ENCODE measurements at places on chromosomes 13 and 19.

DNA sequence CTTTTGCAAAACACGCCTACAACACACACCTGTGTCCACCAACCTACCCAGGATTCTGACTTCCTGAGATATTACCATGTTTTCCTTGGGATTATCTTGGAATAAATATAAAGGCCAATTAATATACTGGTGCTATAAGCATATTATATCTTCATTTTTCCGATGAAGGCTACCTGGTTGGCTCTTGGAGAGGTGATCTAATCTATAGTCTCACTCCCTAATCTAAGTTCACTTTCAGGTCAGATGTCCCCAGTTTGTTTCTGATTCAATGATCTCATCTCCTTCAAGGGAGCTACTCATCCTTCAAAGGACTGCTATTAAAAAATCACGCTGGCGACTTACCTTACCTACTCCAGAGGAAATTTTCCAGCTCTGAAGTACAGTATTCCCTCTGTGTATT is 517.5 kb downstream of the KLF5 start:
- no peak for DNase-seq

DNA sequence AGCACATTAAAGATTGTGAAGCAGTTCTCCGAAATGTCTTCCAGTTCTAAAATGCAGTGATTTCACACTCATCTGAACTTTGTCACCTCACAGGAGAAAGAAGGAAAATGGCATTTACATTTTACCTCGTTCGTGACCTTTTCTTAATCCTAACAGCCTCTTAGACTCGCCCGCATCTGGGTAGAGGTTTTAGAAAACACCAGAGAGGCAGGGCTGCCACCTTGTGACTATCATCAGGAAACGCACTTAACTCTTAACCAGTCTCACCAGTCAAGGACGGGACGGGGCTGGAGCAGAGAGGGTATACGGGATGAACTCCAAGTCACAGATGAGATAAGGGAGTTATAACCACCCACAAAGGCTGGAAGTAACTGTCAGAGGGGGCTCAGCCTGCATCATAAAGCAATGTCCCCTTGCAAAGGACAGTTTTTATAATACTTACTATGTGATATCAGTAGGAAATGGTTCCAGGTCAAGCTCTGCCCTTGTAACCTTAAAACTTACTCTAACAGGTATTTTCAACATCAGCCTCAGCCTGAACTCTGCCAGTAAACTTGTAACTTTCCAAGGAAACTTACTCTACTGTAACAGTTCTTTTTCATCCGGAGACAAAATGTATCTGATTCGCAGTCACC is 8.6 kb upstream of the CEACAM6 start:
- peak; percentile 20 for DNase-seq

- DNase-seq, result no peak
These were observed 69.5 kb upstream of the ZDHHC20 start for GRCh38 chr13:21528616-21529015.

DNA sequence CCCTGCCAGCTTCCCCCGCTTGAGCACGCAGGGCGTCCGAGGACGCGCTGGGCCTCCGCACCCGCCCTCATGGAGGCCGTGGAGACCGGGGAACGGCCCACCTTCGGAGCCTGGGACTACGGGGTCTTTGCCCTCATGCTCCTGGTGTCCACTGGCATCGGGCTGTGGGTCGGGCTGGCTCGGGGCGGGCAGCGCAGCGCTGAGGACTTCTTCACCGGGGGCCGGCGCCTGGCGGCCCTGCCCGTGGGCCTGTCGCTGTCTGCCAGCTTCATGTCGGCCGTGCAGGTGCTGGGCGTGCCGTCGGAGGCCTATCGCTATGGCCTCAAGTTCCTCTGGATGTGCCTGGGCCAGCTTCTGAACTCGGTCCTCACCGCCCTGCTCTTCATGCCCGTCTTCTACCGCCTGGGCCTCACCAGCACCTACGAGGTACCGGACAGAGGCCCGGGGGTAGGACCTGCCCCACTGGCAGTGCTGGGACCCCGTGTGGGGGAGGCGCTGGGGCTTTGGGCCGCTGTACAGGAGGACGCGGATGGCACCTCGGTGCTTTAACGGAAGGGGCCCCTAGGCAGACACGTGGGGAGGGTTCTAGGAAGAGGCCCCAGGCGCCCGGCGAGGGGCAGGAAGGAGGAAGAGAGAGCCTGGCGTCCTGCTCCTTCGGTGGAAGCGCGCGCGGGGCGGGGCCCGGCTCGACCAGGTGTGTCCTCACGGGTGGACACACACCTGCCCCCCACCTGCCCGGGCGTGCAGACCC is 681 bp downstream of the SLC5A5 start:
- DNase-seq, result no peak

GRCh38 chr19:4556597-4557127 is 2.8 kb downstream of the SEMA6B start:
- DNase-seq, result no peak

- DNase-seq, result no peak
These were observed at the start of gene HIF3A for GRCh38 chr19:46296722-46297461. TSS of gene HIF3A (plus strand) at chr19:46297042. CDS start at chr19:46297077, 35 bp downstream.

DNA sequence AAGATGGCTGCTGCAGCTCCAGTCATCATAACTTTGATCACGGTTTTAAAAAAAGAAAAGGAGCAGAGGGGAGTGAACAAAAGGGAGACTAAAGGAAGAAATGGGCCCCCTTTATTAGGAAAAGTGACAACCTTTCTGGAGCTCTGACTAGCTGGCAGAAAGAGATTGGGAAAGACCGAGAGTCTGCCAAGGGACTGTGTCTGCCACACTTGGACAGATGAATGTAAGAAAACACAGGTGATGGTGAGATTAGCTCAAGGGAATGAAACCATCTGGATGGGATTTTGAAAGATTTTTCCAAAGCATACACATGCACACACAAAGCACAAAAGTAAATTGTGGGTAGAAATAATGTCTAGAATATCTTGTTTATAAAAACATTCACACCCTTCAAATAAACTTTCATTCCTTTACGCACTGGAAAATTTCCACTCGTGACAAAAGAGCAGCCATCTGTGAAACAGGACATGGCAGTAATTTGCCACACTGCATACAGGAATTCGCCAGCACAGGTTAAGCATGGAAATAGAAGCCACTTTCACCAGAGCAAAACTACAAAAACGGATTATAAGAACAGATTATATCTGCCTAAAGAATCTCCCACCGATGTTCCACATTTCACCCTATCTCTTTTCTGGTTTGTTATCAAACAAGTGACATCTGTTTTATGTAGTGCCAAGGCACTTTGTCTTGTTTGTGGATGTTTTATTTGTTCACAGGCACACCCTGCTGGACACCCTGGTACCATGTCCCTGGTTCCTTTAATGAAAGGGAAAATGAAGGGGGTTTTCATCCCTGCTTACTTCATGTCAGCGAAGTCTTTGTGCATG is 819.5 kb downstream of the DIAPH3 start:
- no peak for DNase-seq

DNA sequence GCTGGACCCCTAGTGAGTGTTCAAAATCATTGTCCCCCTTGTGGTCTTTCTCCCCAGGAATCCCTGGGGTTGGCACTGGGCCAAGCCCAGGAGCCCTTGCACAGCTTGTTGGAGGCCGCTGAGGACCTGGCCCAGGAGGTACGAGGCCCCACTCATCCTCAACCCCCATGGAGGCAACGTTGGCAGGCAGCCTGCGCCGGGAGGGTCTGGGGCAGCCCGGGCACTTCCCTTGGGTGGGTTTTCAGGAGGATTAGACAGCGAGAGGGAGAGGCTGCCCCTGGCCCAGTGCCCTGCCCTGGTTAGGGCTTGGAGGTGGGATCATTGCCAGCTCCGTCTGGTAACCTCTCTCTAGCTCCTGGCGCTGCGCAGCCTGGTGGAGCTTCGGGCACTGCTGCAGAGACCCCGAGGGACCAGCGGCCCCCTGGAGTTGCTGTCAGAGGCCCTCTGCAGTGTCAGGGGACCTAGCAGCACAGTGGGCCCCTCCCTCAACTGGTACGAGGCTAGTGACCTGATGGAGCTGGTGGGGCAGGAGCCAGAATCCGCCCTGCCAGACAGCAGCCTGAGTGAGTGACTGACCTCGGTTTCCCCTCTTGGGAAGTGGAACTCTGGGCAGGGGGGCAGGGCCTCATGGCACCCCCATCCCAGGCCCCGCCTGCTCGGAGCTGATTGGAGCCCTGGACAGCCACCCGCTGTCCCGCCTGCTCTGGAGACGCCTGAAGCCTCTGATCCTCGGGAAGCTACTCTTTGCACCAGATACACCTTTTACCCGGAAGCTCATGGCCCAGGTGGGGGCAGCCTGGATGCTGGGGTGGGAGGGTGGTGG is 3.0 kb downstream of the ABCA7 start:
- DNase-seq, result no peak

DNA sequence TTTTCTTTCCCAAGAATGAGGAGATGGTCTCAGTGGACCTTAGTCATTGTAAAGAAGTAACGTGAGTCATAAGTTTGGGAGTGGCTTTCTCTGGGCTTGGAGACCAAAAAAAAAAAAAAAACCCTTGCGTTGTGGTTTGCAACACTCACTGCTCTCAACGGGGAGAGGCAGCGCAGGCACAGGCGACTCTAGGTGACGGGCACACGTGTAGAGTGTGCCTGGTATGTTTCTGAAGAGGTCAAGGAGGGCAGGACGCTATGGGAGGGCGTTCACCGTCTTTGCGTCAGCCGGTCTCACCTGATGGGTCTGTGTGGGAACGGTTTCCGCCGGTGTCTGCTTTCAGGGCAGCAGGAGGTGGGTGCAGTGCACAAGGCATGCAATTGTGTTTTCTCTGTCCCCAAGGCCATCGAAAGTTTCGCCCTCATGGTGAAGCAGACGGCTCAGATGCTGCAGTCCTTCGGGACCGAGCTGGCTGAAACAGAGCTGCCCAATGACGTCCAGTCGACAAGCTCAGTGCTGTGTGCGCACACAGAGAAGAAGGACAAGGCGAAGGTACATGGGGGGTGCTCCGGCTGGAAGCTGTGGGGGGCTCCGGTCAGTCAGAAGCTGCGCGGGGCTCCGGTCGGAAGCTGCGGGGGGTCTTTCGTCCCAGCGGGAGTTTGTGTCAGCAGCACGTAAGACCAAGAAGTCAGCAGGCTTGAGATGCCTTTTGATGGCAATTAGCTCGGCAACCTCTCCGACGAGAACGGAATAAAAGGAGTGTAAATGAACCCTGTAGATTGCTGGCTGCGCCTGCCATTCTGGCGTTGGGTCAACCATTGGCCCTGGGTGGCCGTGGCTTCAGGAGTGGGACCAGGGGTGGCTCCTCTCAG is 40.8 kb upstream of the F7 start:
- no peak for DNase-seq

DNA sequence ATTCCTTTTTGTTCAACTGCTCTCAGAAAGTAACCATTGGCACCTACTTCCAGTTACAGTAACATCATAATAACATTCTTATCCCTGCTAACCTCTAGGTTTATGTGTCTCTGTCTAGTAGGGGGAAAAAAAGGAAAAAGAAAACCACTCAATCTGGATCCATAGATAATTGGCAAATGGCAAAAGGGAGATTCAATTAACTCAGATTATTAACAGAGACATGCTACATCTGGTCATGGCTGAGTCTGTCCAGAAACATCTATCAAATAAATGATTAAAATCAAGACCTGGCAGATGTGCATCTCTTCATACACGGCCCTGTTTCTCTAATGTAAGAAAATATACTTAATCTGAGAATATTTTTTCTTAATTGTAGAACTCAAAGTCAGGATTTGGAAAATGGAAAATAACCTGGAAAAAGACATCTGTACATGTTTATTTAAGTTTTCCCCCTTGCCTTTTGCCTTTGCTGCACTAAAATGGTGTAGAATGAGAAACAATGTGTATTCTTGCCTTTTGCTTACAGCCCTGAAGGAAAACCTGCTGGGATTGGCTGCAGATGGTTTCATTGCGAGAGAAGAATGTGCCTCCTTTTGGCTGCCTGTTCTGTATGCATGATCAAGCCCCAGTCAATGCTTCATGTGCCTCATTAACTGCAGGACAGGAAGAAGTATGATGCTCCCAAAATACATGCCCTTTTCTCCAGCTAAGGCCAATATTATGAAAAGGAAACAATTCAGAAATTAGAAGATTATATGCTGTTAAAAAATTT is 921.6 kb upstream of the PCDH20 start:
- no peak for DNase-seq

- DNase-seq, result no peak
These were observed 146.3 kb downstream of the GPC5 start for GRCh38 chr13:91544723-91545122.

GRCh38 chr13:101618440-101619187 is 166.1 kb downstream of the ITGBL1 start:
- DNase-seq, result no peak

DNA sequence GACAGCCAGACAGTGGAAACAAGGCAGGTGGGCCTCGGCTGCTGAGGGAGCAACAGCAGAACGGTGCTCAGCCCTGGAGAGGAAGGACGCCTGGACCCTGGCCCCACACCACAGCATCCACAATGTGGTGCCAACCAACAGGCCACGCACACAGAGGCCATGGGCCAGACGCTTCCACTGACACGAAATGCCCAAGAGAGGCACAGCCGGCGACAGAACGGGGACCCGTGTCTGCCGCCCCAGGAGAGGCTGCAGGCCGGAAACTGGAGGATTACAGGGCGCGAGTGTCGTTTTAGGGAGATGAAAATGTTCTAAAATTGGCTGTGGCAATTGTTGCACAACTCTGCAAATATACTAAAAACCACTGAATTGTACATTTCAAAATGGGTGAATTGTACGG is 69.7 kb downstream of the RASA3 start:
- no peak for DNase-seq

- DNase-seq, result no peak
These were observed 196.3 kb upstream of the TMTC4 start for GRCh38 chr13:100870898-100871297.

DNA sequence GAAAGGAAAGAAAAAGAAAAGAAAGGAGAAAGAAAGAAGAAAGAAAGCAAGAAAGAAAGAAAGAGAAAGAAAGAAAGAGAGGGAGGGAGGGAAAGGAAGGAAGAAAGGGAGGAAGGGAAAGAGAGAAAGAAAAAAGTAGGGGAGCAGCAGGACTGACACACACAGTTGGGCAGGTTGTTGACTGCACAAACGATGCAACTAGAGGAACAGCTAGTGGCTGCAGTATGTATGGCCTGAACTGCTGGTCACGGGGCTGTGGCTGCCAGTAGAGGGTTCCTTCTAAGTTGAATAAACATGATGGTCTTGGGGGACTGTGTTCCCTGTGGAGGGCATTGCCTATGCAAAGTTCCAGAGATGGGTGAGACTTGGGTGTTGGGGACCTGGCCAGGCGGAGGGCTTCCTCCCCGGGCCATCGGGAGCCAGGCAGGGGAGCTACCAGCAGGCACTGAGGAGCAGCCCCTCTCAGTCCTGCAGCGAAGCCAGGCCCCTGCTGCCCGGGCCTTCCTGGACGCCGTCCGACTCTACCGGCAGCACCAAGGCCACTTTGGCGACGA is 16.7 kb upstream of the COLGALT1 start:
- DNase-seq, result no peak

- peak; percentile 56 for DNase-seq
These were observed 180.6 kb downstream of the FOXO1 start for GRCh38 chr13:40485611-40486517.

- DNase-seq, result no peak
These were observed 423.2 kb downstream of the KLF5 start for GRCh38 chr13:73481886-73482445.

GRCh38 chr13:92137520-92137919 is 739.1 kb downstream of the GPC5 start:
- DNase-seq, result no peak

DNA sequence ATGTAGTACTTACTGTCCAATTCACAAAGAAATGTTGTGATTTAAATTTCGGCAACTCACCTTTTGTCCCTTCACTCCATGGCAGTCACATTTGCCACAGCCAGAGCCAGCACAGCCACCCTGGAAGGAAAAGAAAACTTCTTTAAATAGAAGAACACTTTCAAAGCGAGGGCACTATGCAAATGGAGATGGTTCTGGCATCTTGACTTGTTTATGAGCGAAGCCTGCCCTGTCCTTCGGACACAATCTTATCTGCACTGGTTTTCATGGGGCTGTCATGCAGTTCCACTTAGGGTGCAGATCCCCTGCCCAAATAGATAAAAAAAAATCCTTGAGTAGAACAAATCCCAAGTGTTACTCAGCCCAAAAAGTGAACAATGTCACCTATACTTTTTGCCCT is 64.3 kb downstream of the COL4A1 start:
- DNase-seq, result no peak
